ENCODE measurements at places on chromosomes 12 and 14. TPM values are rescaled to one million over a fixed set of nuclear protein-coding genes. Genes with fewer than 3 reads are reported as not detected.

SLC25A47 gene
- total RNA-seq = not detected

PSMB5 gene
- 476 TPM for total RNA-seq

ESR2 gene
- total RNA-seq = not detected

GLT1D1 gene
- 1.9 TPM for total RNA-seq

WNT5B gene
- 58.7 TPM for total RNA-seq

WNT1 gene
- not detected for total RNA-seq

ADAM21 gene
- total RNA-seq = 0.40 TPM

TMCC3 gene
- 1.5 TPM for total RNA-seq

TMEM132D gene
- total RNA-seq = 6.4 TPM

NGB gene
- not detected for total RNA-seq
